ENCODE measurements at places on chromosomes 7 and 10.

DNA sequence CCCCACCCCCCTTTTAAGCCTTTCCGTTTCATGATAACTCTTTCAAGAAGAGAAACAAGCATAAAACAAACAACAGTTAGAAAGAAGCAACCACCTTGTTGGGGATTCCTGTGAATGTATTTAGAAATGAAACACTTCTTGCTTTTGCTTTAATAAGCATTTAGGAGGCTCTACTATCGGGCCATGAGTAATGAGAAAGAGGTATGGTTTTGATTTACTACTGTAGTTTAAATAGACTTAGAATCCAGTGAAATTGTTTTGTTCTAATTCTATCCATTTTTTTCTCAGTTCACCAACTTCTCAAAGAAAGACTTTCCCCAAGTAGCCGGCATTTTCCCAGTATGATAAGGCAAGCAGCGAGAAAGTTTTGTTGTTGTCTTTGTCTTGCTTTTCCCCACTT is 168.7 kb upstream of the HABP2 start:
- no peak for DNase-seq

DNA sequence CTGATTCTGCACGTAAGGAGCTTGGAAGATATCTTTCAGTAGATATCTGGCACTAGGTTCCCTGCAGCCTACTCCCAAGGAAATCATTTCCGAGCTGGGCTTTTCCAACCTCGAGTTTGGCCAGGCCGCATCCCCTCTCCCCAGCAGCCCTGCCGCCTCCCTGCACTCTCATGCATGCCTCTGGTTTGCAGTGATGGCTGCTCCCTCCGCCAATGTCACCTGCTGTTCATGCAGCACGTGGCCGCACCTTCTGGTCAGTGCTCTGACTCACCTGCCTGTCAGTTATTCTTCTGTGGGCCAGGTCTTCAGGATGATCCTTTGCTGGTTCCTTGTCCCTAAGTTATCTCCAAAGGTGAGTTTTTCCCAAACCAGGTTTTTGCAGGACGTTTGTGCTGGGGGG is 50.6 kb upstream of the RASGEF1A start:
- DNase-seq: no peak

DNA sequence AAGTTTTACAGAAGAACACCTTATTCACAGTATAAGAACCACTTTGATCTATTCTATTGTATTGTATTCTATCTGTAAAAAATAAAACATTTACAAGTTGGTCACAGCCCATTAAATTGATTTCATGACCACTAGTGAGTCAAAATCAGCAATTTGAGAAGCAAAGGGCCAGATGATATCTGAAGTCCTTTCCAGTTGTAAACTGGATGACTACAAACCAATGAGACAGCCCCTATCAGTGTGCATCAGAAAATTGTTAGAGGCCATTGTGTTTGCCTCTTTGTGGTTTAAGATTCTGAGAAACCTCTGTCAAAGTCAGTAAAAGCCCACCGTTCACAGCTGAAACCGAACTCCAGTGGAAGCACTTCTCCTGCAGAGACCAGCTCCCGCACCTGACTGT is 54.8 kb downstream of the TBXAS1 start:
- no peak for DNase-seq

GRCh38 chr7:112779667-112780066 is 10.5 kb downstream of the TMEM168 start:
- DNase-seq: no peak

DNA sequence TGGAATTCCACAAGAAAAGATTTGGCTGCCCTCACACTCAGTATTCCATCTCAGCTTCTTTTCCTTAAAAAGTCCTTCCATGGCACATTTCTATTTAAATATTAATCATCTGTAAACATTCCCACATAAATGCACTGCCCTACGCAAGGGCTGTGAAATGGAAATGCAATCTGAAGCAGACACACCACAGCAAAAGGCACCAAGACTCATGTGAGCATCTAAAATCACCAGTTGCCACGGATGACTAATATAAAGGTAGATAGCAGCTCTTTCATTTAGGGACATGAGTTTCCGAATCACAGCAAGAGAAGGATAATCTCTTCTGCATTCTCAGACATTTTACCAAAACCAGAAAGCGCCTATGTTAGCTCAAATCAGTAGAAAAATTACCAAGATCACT is 31.6 kb downstream of the COA1 start:
- no peak for DNase-seq

- no peak for DNase-seq
These were observed 39.6 kb downstream of the GPRIN2 start for GRCh38 chr10:46516660-46517416.

DNA sequence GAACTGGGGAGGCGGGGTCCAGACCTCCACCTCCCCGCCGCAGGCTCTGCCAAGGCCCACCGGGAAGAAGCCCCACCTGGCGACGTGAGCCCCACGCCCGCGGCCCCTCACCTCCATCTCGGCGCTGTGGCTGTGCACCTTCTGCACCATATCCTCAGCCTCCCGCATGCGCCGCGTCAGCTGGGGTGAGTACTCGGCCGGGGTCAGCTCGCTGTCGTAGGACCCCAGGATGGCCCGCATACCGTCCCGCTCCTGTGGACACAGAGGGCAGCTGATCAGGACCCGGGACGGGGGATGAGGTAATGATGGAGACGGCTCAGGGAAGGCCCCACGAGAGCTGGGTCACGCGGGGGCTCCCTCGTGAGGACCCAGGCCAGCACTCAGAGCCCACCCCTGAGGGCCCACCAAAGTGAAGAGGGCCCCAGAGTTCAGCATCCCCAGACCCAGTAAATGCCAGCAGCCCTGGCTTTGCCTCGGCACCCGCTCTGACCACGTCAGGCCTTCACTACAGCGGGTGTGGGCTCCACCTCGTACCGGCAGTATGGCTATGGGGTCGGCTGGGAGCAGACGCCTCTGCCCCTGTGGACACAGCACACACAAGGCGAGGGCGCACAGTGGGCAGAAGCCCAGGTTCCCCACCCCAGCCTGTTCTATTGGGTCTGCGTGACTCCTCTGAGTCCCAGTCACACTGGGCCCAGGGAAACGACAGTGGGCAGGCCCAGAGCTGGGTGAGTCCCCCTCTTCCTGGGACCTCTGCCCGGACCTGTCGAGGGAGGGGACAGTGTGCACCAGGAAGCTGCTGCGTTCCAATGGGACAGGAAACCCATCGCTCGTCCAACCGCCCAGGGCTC is 218.1 kb downstream of the MAD1L1 start:
- DNase-seq: no peak

- DNase-seq: no peak
These were observed 44.5 kb upstream of the MNX1 start for GRCh38 chr7:157054927-157055326.

DNA sequence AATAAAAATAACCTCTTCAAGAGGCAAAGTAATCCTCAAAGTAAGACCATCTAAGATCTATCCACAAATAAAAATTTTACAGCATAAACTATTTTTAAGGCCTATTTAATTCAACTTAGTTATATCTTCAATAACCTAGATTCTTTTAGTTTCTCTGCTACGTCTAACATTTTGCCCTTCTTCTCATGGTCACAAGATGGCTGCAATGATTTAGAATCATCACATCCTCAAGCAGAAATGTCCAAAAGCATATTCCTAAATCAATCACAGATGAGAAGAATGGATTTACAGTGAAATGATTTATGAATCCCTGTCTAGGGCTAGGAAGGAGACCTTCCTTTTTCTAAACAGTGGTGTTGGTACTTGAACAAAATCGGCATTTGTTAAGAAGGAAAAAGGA is 304.7 kb downstream of the ARHGAP12 start:
- no peak for DNase-seq

DNA sequence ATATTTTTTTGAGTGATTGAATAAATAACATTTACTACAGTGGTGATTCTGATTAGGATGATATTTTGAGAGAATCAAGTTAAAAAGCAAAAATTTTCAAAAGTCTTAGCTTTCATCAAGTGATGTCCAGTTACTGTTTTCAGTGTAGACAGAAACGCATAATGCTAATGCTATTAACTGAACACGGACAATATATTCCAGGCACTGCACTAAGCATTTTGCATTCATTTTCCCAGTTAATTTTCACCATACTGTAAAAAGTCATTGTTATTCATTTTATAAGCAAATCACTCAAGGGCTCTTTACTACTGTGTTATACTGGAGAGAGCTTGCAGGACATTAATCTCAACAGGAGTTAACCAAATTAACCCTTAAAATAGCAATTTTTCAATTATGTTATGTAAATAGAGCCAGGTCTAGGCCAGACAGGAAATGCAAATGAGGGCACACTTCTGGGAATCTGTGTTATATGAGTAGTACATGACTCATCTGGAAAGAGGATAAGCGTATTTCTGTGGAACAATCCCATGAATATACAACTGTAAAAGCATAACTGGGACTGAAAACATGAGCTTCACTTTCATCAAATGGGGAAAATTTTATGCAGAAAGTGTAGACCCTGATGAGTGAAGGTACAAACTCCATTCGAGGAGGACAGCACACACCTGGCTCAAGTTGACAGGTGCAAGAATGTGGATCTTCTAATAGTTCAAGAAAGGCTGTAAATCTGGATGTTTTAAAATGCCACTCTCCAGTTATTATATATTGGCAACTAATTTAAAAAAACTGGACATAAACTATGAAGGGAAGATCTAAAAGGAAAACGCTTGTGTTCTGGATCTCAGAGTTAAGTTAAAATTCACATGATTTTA is 75.4 kb downstream of the ANK3 start:
- DNase-seq: no peak

DNA sequence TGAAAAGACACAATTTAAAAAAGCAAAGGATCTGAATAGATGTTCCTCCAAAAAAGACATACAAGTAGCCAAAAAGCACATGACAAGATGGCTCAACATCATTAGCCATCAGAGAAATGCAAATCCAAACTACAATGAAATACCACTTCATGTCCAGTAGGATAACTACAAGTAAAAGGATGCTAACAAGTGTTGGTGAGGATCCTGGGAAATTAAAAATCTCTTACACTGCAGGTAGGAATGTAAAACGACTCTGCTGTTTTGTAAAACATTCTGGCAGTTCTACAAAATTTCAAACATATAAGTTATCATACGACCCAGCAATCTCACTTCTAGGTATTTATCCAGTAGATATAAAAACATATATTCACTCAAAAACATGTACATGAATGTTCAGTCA is 161.3 kb downstream of the SRPK2 start:
- no peak for DNase-seq

GRCh38 chr7:130990178-130990832 is 256.3 kb upstream of the KLF14 start:
- DNase-seq: no peak

DNA sequence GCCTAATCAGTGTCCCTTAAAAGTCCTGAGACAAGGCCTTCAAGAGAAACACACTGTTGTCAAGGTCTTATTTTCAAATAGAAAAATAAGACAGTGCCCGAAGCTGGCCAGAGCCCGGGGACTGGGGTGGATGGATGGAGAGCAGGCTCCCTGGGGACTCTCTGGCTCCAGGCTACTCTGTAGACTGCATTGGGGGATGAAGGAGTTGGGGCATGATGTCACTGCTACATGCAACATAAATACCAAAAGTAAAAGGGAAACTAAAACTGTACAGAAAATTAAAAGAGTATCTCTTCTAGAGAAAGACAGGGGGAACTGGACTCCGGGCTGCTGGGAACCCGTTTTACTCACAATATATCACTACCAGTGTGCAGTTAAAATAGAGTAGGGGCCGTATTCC is 629.8 kb downstream of the KCNMA1 start:
- no peak for DNase-seq

DNA sequence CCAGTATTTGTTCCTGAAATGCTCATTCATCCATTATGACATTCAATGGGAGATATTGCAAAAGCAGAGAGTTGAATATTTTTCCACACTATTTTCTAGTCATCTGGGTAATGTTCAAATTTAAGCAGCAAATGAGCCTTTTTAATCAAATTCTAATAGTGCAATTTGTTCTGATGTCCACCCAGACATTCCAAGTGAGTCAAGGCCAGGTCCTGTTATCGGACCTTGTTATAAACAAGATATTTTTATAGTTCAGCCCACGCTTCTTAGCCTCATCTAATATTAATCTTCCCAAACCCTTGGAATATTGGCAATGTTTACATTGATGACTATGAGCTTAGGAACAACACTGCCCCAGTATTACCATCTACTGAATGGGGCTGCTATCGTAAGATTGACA is 500.1 kb upstream of the PHF14 start:
- DNase-seq: no peak

All from common myeloid progenitor, CD34-positive (primary cell).